ENCODE measurements at places on chromosomes 16 and 17.

- DNase-seq: no peak
These were observed 40.8 kb downstream of the KANSL1 start for GRCh38 chr17:46152423-46152822.

GRCh38 chr17:6936370-6937028, 59.4 kb upstream of the ALOX12 start:
- no peak for DNase-seq

- no peak for DNase-seq
These were observed 6.0 kb upstream of the CCL4L2 start for GRCh38 chr17:36204724-36205500.

- DNase-seq: no peak
These were observed 8.9 kb upstream of the MVD start for GRCh38 chr16:88671806-88672205.

- peak; percentile 90 for DNase-seq
These were observed at the start of gene COL1A1 for GRCh38 chr17:50201276-50201854. TSS of gene COL1A1 (minus strand) at chr17:50201631. CDS start at chr17:50201513, 118 bp downstream.

Measured in brain microvascular endothelial cell (primary cell).